Left lung (tissue), 14 donors: ENCODE measurements at places on chromosomes 5 and 9.

GRCh38 chr9:27471366-27471765 is 52.7 kb upstream of the IFNK start:
- DNase-seq, result no peak

GRCh38 chr9:110659891-110660541 is 8.6 kb upstream of the MUSK start:
- no peak for DNase-seq

GRCh38 chr5:100780376-100780870 is 122.7 kb downstream of the ST8SIA4 start:
- no peak for DNase-seq

GRCh38 chr5:107437986-107438510 is 232.7 kb downstream of the EFNA5 start:
- no peak for DNase-seq
